ENCODE measurements at places on chromosomes 2 and 18.

DNA sequence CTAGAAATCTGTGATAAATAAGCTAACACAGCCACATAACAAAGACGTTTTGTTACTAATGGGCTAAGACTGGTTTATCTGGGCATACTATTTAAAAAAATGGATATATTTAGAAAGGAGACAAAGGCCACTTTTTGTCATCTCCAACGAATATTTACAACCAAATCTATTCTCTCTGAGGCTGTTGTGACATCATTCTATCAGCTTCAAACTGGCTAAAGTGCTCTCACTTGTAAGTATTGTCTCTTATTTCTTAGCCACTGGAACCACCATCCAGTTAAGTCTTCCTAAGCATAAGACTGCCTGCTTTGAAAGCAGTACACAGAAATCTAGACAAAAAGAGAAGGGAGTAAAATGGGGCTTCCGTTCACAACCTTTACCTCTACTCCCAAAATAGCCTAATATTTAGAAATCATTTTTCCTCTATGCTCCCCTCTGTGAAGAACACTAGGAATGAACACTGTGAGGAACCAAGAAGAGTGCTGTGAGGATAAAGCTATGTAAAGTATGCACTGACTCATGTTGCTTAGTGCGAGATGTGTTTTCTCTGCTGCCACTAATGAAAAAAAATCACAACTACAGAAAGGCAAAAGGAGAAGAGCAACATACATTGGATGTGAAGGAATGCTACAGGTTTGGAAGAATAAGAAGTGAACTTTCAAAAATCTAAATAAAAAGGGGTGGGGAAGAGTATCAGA, 264.1 kb downstream of the EXOC6B start:
- DNase-seq: no peak

GRCh38 chr2:195363496-195363895, 293.5 kb upstream of the SLC39A10 start:
- no peak for DNase-seq

GRCh38 chr2:228059735-228060134, 121.8 kb downstream of the SPHKAP start:
- DNase-seq: no peak

DNA sequence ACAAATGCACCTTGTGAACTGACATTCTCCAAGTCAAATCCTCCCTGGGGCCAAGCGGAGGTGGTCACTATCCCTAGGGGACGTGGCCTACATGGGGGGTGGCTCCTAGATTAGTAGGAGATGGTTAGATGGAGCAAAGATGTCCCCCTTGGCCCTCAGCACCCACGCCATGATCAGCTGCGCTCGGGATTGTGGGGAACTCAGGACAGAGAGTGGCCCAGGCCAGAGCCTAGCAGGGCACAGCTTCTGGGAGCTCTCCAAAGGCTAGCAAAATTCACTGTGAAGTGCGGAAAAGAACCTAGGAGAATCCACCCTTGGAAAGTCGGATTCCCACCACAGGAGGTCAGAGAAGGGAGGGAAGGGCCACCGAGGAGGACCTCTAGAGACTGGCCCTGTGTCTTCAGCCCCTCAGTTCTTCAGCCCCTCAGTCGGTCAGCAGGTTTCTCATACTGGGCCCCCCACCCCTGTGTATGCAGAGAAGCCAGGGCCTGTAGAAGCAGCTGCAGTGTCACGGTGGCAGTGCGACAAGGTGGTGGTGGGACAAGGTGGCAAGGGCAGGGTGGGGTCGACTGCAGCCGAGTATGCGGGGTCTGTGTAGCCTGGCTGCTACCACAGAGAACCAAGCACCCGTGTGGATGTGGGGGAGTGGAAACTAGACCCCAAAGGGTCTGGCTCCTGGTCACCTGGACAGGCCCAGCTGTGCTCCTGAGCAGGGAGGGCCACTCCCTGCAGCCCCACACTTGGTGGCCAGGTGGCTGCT, 18.4 kb downstream of the GPR55 start:
- no peak for DNase-seq

GRCh38 chr2:196952936-196953335, 26.4 kb upstream of the PGAP1 start:
- DNase-seq: no peak

- DNase-seq: no peak
Observed at GRCh38 chr2:106038601-106039375, 155.3 kb downstream of the UXS1 start.

DNA sequence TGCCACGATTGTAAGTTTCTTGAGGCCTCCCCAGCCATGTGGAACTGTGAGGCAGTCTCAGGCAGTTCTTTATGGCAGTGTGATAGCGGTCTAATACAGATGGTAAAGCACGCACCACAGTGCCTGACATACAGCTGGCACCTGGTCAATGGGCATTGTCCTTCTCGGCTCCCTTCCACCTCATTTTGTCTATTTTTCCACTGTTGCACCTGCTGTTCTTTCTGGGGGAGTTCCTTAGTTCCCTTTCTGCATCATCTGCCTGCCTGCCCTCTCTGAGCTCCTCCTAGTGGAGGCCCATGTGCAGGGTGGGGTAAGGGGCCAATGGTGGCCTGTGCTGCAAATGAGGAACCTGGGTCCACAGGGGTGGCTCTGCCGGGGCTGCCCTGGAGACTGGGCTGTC, 157.6 kb downstream of the LPIN1 start:
- no peak for DNase-seq

GRCh38 chr18:24727685-24728084, 267.2 kb downstream of the HRH4 start:
- DNase-seq: no peak

GRCh38 chr2:100254646-100255210, 67.6 kb downstream of the LONRF2 start:
- no peak for DNase-seq

GRCh38 chr2:232634206-232635150, 1.1 kb downstream of the EFHD1 start:
- DNase-seq: peak; percentile 48

DNA sequence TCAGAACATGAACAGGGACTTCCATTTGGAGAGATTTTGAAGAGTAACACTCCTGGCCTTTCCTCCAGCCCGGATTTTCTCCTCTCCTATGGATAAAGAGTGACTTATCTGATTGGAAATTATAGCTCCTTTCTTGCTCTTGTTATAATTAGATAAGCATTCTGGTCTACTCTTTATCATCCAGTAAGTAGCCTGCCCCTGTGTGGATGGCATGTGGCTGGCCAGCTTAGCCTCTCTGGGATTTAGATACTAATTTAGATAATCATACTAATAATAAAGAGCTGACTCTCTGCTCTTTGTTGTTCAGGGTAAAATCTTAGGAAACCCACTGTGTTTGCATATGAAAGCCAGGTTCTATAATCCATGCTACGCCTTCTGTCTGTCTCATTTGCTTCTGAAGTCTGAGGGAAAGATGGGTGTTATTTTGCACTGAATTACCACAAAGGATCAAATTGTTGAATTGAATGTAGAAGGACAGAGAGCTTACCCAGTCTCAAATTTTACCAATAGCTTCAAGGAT, 438.8 kb downstream of the SPAG16 start:
- DNase-seq: no peak

GRCh38 chr2:42569116-42569711, 782 bp downstream of the MTA3 start:
- DNase-seq: peak; percentile 58

- DNase-seq: no peak
Observed at GRCh38 chr2:24183366-24184069, 8.7 kb downstream of the FAM228A start.

- DNase-seq: no peak
Observed at GRCh38 chr2:1594123-1594372, 150.3 kb downstream of the PXDN start.

DNA sequence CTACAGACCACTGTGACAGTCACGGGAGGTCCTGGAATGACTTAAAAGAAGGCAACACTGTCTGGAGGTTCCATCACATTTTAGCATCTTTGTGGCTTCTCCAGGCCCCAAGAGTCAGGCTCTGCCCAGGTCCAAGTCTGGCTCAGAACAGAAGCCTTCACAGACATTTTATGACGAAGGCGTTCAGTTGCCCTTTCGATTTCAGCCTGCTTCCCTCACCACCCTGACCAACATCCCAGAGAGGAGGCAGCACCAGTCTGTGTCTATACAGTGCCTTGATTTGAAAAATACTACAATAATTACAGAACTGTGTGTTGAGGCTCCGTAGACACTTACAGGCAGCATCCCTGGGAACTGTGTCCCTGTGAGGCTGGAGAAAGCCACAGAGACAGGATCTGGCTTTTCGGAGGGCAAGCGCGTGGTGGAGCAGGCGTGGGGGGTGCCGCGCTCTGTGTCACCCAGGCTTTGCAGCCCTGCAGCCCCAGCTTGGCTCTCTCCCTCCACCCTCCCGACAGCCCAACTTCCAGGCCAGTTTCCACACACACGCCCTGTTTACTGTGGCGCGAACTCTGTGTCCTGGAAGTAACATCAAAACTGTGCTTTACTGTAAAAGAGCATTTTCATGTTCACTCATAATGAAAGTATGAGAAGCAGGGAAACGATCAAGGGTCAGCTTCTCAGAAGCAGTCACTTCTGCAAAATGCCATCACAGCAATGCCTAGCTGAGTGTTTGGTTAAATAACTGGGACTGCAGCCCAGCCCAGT, 153.5 kb upstream of the ALKAL2 start:
- no peak for DNase-seq

GRCh38 chr2:68214381-68214780, 38.0 kb downstream of the PPP3R1 start:
- DNase-seq: no peak

- DNase-seq: no peak
Observed at GRCh38 chr2:112947374-112947773, 30.4 kb upstream of the IL36G start.

GRCh38 chr2:150215041-150215440, 272.4 kb downstream of the RND3 start:
- DNase-seq: no peak

DNA sequence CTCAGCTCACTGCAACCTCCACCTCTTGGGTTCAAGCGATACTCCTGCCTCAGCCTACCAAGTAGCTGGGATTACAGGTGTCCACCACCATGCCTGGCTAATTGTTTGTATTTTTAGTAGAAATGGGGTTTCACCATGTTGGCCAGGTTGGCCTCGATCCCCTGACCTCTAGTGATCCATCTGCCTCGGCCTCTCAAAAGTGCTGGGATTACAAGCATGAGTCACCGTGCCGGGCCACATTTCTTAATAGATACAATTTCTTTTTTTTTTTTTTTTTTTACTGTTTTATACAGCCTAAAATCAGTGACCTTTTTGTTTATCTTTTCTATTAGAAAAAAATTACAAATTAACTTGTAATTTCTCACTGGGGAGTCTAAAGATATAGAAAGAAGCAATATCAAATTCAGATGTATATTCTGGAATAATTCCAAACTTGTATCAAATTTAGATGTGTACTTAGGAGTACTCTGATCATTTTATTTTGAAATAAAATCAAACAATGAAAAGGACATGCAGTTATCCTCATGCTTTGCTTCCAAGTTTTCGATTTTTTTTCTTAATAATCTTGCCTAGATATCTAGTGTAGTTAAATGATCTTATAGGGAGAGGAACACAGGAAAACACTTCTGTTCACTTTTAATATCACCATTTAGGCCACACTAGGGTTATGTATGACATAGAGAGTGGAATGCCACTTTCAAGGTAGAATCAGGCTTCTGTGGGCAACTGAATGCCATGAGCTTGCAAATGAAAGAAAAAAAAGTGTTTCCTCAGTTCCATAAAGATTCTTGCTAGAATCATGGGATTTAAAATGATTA, 1089.3 kb downstream of the SUCLG1 start:
- no peak for DNase-seq

DNA sequence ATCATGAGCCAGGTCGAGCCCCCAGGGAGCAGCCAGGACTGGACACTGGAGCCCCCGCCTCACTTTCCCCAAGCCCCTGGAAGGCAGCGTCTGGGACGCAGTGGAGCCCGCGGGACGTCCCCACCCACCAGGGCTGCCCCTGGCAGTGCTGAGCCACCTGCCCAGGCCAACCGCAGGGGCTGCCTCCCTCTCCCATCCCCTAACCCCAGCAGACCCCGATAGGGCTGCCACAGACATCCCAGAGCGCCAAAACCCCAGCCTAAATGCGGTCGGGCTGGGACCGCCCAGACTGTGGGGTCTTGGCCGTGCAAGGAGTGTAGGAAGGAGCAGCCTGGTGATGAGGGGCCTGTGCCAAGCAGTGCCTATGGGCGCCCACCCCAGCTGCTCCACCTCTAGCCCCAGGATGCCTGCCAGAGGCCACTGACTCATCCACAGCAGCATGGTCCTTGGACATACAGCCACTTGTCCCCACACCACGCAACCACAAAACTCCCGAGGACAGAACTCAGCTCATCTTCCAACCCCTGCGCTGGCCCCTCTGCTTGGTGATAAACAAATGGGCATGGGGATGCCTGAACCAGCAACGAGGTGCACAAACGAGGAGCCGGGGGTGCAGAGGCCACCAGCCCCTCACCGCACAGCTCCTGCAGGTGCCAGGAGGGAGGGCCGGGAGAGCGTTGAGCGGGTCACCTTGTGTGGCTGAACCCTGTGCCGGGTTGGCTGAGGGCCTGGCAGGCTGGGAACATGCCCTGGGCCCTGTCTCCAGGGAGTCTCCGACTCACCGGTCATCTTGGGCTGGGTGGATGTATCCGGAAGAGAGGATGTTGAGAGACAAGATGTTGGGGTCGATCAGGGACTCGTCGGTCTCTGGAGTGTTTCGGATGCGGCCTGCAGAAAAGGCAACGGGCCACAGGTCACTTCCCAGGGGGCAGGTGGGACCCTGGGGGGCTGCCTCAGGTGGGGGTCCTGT, 44.9 kb downstream of the AQP12A start:
- no peak for DNase-seq

- no peak for DNase-seq
Observed at GRCh38 chr18:56910967-56911366, 235.9 kb upstream of the BOD1L2 start.

DNA sequence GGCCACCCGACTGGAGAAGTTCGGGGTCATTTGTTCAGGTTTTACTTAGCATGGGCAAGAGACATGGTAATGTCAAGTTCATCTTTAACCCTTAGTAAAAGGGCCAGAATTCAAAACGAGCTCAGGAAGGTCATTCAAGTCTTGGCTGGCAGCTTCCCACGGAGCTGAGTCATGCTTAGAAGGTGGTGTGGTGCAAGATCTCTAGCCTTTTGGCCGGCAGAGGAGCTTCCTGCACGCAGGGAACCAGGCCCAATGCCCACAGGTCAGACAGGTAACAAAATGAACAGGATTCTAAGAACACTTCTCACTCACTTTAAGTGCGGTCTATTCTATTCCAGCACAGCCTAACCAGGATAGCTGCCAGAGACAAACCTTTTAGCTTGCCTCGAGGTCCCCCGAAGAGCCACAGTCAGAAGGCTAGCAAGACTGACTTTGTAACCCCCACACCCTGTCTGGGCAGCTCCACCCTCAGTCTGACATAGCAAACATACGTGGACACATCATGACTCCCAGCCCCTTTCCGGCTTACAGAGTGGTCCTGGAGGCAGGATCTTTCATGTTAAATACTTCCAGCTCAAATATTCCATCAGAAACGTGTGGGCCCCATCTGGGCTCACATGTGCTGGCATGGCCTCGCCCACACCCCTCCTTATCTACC, 292.7 kb downstream of the BCL11A start:
- DNase-seq: no peak

GRCh38 chr2:33518929-33519328, 42.5 kb downstream of the RASGRP3 start:
- DNase-seq: no peak

- DNase-seq: no peak
Observed at GRCh38 chr18:21053127-21053526, 58.5 kb downstream of the ROCK1 start.
